Ascending aorta (tissue), 2 donors: ENCODE measurements at places on chromosomes 3 and 15. TPM values are rescaled to one million over a fixed set of nuclear protein-coding genes. Genes with fewer than 3 reads are reported as not detected.

GRCh38 chr3:174413062-174413912 is 445.8 kb upstream of the NAALADL2 start:
- H3K4me3 ChIP-seq, result no peak overlapping the region
- H3K4me1 ChIP-seq, result no peaks in the 10 kb centered on the region
- H3K27ac ChIP-seq, result no peak overlapping the region
- no peaks in the 10 kb centered on the region for H3K36me3 ChIP-seq

GRCh38 chr3:155554777-155555451 is 190.0 kb downstream of the PLCH1 start:
- no peak overlapping the region for H3K27ac ChIP-seq
- no peaks in the 10 kb centered on the region for H3K27me3 ChIP-seq
- H3K36me3 ChIP-seq, result no peaks in the 10 kb centered on the region
- H3K4me3 ChIP-seq, result no peak overlapping the region
- DNase-seq, result no peak

GRCh38 chr3:172286548-172287148 is 161.6 kb downstream of the GHSR start:
- no peaks in the 10 kb centered on the region for H3K4me1 ChIP-seq
- H3K27ac ChIP-seq, result peak overlapping the region; percentile 13
- DNase-seq, result no peak
- no peaks in the 10 kb centered on the region for H3K27me3 ChIP-seq

- no peak overlapping the region for H3K27ac ChIP-seq
- H3K27me3 ChIP-seq, result no peaks in the 10 kb centered on the region
- H3K4me3 ChIP-seq, result no peak overlapping the region
- no peaks in the 10 kb centered on the region for H3K36me3 ChIP-seq
- no peak for DNase-seq
- H3K4me1 ChIP-seq, result no peaks in the 10 kb centered on the region
Observed at GRCh38 chr3:167507954-167508353, 34.1 kb upstream of the SERPINI2 start.

- H3K36me3 ChIP-seq, result no peaks in the 10 kb centered on the region
- no peak overlapping the region for H3K4me3 ChIP-seq
- H3K27me3 ChIP-seq, result no peaks in the 10 kb centered on the region
- DNase-seq, result no peak
Observed at GRCh38 chr3:169044331-169045113, 619.0 kb downstream of the MECOM start.

DNA sequence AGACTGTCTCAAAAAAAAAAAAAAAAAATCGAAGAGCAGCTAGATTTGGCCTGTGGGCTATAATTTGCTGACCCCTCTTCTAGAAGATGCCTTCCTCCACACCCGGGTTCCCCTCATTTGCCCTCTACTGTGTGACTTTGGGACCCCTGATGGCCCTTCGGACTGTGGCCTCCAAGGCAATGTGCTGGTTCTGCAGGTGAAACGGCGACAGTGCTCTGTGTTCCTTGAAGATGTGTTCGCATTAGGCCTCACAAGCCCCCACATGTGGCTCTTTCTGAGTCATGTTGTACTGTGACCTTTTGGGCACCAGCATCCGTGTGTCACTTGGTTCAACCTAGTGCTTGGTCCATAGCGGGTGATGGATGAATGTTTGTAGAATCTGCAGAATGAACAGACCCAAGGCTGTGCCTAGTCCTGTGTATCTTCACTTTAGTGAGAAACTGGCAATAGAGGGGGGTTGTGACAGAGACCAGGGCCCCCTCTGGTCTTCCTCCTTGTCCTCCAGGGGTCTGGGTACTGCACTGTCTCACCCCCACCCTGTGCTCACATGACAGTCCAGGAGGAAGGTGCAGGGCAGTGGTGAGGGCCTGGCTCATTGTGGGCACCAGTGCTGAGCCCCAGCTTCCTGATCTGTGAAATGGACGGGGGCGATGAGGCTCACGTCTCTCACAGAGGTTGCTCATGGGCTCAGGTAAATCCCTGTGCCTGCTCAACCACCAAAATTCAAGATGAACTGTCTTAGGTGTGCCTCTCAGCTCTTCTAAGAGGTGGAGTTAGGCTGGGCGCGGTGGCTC is 22.7 kb downstream of the GOLGA6L2 start:
- H3K4me1 ChIP-seq, result peaks cover 6% of the 10 kb centered on the region
- H3K27ac ChIP-seq, result no peak overlapping the region
- peak; percentile 48 for DNase-seq
- no peaks in the 10 kb centered on the region for H3K27me3 ChIP-seq
- H3K36me3 ChIP-seq, result no peaks in the 10 kb centered on the region
- H3K4me3 ChIP-seq, result no peak overlapping the region

DNA sequence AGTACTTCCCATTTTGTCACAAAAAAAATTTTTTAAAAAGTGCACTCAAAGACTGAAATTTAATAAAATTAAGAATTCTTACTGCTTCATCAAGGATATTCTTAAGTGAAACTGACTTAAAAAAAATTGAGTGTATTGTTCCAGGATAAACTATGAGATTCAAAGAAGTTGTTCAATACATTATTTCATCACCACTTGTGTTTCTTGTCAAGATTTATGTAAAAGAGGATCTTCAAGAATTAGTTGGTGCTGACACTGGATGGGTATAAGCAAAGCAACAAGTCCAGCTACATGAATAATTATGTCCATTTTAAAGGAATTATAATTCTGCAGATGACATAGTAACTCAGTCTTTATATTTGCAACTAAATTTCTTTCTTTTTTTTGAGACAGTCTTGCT is 4.3 kb upstream of the AP4E1 start:
- no peak overlapping the region for H3K4me3 ChIP-seq
- DNase-seq, result no peak
- no peak overlapping the region for H3K27ac ChIP-seq
- H3K4me1 ChIP-seq, result no peaks in the 10 kb centered on the region
- no peaks in the 10 kb centered on the region for H3K27me3 ChIP-seq

- H3K4me1 ChIP-seq, result no peaks in the 10 kb centered on the region
- DNase-seq, result no peak
- H3K27me3 ChIP-seq, result no peaks in the 10 kb centered on the region
- no peaks in the 10 kb centered on the region for H3K36me3 ChIP-seq
- H3K4me3 ChIP-seq, result no peak overlapping the region
Observed at GRCh38 chr3:6799264-6799915, 61.5 kb upstream of the GRM7 start.

DNA sequence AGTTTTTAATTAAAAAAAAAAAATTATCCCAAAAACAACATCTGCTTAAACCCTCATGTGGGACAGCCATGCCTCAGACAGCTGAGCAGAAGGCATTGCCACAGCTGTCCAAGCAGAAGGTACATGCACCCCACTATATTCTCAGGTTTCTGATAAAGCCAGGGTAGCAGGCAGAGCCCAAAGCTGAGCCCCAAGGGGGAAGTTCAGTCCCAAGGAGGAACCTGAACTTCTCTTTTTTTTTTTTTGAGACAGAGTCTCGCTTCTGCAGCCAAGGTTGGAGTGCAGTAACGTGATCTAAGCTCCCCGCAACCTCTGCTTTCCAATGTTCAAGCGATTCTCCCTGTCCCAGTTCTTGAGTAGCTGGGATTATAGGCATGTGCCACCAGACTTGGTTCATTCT is 33.2 kb downstream of the MKRN2 start:
- DNase-seq, result no peak
- H3K4me1 ChIP-seq, result no peaks in the 10 kb centered on the region
- peaks cover 90% of the 10 kb centered on the region for H3K36me3 ChIP-seq
- H3K4me3 ChIP-seq, result no peak overlapping the region

DNA sequence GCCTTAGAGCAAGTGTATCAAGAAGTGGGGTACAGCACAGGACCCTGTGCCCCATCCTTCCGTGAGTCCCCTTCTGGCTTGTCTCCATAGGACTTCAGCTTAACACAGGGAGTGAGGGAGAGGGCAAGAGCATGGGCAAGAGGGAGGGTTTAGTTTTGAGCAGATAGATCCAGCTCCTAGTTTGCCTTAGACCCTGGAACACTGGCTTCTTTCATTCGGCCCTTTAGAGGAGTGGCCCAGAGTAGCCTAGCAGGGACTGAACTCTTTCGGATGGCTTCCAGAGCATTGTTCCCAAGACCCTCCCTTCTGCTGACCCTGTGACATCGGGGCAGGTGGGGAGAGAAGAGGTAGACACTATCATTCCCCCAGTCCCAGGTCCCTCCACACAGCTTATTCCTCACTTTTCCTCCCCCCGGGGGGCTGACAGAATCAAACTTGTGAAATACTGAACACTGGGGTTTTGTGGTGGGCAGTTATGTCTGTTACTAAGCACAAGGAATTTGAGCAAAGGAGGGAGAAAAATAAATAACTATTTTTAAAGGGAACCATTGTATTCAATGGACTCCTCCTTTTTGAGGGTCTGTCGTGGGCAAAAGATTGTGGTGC is 289.6 kb upstream of the C2CD4B start:
- DNase-seq, result no peak
- H3K36me3 ChIP-seq, result no peaks in the 10 kb centered on the region
- peaks cover 56% of the 10 kb centered on the region for H3K4me1 ChIP-seq
- no peaks in the 10 kb centered on the region for H3K27me3 ChIP-seq

- H3K4me1 ChIP-seq, result no peaks in the 10 kb centered on the region
- no peak overlapping the region for H3K27ac ChIP-seq
- H3K36me3 ChIP-seq, result peaks cover 43% of the 10 kb centered on the region
- H3K4me3 ChIP-seq, result no peak overlapping the region
Observed at GRCh38 chr15:74897300-74897701, 7.5 kb downstream of the MPI start.

DNA sequence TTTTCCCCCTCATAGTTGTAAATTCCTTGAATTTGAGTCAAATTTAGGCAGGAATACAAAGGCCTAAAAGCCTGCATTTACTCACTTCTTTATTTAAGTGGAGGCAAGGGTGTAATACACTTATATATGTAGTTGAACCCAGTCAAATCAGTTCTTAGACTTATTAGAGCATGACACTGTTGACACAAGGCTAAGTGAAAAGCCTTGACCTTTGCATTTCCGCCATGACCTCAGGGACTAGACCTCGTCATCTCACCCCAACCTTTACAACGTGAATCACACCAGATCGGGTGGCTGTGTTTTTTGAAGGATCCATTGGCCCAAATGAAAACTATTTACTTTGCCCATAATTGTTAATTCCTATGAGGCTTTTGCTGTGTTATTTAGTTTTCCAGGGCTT is 774.4 kb downstream of the ROBO1 start:
- H3K27ac ChIP-seq, result no peak overlapping the region
- no peak overlapping the region for H3K4me3 ChIP-seq
- H3K27me3 ChIP-seq, result no peaks in the 10 kb centered on the region
- no peaks in the 10 kb centered on the region for H3K36me3 ChIP-seq
- H3K4me1 ChIP-seq, result no peaks in the 10 kb centered on the region
- no peak for DNase-seq

DNA sequence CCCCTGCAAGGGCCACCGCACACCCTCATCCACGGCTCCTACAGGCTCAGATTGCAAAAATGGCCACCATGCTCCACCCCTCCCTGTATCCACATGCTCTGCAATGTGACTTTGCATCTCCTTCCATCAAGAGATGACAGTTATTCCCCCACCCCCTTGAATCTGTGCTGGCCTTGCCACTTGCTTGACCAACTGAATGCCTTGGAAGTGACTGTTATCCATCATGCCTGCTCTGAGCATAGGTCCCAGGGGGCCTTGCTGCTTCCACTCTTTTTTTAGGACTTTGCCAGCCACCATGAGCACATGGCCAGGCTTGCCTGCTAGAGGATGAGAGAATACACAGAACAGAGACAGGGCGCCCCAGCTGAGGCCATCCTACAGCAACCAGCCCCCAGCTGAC is 13.6 kb downstream of the HAPLN3 start:
- H3K4me3 ChIP-seq, result no peak overlapping the region
- no peak overlapping the region for H3K27ac ChIP-seq
- peaks cover 79% of the 10 kb centered on the region for H3K36me3 ChIP-seq
- H3K27me3 ChIP-seq, result no peaks in the 10 kb centered on the region
- H3K4me1 ChIP-seq, result no peaks in the 10 kb centered on the region

GRCh38 chr3:111781561-111782446 is 77.3 kb upstream of the PHLDB2 start:
- peaks cover 32% of the 10 kb centered on the region for H3K4me1 ChIP-seq
- peak overlapping the region; percentile 75 for H3K27ac ChIP-seq
- H3K36me3 ChIP-seq, result no peaks in the 10 kb centered on the region
- no peaks in the 10 kb centered on the region for H3K27me3 ChIP-seq
- no peak overlapping the region for H3K4me3 ChIP-seq

- H3K36me3 ChIP-seq, result no peaks in the 10 kb centered on the region
- no peak overlapping the region for H3K27ac ChIP-seq
- DNase-seq, result no peak
- H3K27me3 ChIP-seq, result no peaks in the 10 kb centered on the region
- no peaks in the 10 kb centered on the region for H3K4me1 ChIP-seq
Observed at GRCh38 chr3:160822936-160823335, 66.9 kb downstream of the PPM1L start.

- DNase-seq, result no peak
- H3K27ac ChIP-seq, result peak overlapping the region; percentile 81
- H3K4me1 ChIP-seq, result no peaks in the 10 kb centered on the region
- no peaks in the 10 kb centered on the region for H3K27me3 ChIP-seq
Observed at GRCh38 chr15:31235311-31236183, 91.1 kb upstream of the KLF13 start.

- no peak overlapping the region for H3K4me3 ChIP-seq
- DNase-seq, result no peak
- no peaks in the 10 kb centered on the region for H3K36me3 ChIP-seq
- H3K4me1 ChIP-seq, result no peaks in the 10 kb centered on the region
Observed at GRCh38 chr3:160044121-160044520, 55.5 kb downstream of the IL12A start.

ACTRT3 gene
- total RNA-seq, result 0.32 TPM

REC114 gene
- not detected for total RNA-seq

PLA2G4E gene
- not detected for total RNA-seq

ADAMTS7 gene
- total RNA-seq, result 33.3 TPM

TMC3 gene
- not detected for total RNA-seq

OIP5 gene
- not detected for total RNA-seq

ATP13A5 gene
- not detected for total RNA-seq

RAMAC gene
- 4.8 TPM for total RNA-seq

VGLL3 gene
- 138 TPM for total RNA-seq
